Activated CD8-positive, alpha-beta memory T cell treated with anti-CD3 and anti-CD28 coated beads for 1 hour (primary cell): ENCODE measurements at places on chromosomes 6 and 20.

- no peak for DNase-seq
Observed at GRCh38 chr6:25005010-25005409, 69.2 kb upstream of the RIPOR2 start.

GRCh38 chr6:87825821-87826221, 123.8 kb upstream of the AKIRIN2 start:
- no peak for DNase-seq

- DNase-seq: no peak
Observed at GRCh38 chr20:59648466-59649070, 44.2 kb downstream of the PHACTR3 start.

- DNase-seq: no peak
Observed at GRCh38 chr6:111658462-111659154, 52.9 kb upstream of the TRAF3IP2 start.

- no peak for DNase-seq
Observed at GRCh38 chr20:53664121-53664520, 70.5 kb upstream of the ZNF217 start.

DNA sequence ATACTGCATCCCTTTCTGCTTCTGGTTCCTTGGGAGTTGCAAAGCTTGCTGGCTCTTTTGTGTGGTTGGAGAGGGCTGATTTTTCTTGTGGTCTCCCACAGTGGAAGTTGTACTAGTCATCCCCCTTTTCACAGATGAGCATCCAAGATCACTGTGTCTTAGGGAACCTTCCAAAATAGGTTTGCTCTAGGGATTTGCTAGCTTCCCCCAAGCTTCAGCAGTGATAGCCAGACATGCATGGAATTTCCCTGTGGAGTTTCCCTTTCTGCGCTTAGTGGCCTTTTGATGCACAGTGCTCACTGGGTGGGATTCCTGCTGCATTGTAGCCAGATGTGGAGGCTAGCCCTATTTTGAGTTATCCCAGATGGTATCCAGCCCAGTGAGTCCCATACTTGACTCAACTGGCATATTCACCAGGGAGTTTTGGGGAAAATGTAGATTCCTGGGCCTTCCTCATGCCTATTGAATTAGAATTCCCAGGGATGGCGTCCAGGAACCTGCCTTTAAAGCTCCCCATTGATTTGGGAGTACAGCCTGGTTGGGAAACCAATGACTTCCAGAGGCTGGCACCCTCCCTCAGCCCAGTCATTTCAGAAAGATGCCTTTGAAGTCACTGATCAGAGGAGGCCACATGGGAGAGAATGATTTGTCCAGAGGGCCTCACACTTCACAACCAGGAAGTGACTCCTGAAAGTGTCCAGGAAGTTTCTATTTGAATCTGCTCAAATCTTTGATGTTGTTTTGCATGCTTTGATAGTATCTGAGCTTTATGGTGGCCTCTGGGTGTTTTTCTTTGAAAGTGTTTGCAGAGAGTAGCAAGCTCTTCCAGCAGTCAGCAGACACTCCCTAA, 25.9 kb downstream of the PPARD start:
- no peak for DNase-seq

DNA sequence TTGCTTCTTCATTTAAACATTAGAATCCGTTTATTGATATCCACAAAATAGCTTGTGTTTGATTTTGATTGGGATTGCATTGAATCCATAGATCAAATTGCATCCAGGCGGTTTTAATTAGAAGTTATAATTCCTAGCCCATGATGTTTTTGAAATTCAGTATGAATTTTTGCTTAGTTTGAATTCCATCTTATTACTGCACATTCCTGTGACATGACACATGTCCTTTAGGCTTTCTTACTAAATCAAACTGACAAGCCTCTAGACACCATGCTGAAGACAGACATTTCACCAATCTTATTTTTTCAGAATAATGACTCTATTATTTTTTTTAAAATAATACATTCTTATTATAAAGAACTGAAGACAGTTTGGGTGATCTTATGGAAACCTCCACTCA, 21.4 kb upstream of the PI16 start:
- DNase-seq: no peak

- no peak for DNase-seq
Observed at GRCh38 chr6:31970604-31971271, 1.2 kb downstream of the DXO start.

DNA sequence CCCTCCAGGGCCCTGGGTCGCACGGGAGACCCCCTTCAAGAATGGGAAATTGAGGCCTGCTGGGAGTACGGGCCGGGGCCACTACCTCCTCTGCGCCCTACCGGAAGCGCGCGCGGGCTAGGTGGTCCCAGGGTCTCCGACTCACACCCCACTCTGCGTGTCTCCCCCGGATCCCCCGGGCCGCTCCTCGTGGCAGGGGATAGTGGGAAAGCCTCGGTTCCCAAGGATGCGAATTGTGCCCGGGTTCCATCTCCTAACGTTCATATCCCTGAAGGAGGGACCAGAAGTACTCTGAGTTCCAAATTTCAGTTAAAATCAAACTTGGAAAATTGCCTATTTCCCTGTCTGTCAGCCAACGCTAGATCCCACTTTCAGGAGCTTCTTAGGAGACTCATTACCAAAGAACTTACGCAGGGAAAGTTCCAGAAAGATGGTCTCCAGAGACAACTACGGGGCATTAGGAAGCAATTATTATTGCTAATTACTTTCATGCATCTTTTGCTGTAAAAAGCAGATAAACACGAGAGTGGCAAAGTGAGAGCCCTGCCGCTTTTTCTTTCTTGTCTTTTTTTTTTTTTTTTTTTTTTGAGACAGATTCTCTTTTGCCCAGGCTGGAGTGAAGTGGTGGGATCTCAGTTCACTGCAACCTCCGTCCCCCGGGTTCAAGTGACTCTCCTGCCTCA, 858 bp downstream of the FAM83D start:
- no peak for DNase-seq

GRCh38 chr6:40899684-40900155, 139.3 kb downstream of the UNC5CL start:
- no peak for DNase-seq

DNA sequence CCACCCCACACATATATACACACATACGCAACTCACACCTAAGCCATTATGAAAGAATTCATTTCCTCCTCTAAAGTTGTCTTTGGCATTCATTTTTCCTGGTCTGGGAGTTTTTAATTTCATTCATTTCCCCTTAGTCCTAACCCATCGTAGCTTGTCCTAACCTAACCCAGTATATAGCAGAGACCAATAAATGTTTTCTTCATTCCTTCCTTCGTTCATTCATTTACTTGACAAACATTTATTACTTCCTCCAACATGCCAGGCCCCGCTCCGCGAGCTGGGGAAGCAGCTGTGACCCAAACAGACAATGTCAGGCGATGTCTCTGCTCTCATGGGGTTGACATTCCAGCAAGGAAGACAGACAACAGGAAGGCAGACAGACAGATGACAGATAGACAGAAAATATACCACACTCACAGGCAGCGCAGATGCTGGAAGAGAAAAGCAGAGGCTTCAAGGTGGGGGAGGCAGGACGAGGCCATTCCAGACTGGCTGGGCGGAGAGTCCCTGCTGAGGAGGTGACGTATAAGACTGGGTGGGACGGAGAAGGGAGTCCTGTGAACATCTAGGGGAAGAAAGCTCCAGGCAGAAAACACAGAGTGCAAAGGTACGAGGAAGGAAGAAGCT, 33.7 kb upstream of the SIRPA start:
- no peak for DNase-seq

DNA sequence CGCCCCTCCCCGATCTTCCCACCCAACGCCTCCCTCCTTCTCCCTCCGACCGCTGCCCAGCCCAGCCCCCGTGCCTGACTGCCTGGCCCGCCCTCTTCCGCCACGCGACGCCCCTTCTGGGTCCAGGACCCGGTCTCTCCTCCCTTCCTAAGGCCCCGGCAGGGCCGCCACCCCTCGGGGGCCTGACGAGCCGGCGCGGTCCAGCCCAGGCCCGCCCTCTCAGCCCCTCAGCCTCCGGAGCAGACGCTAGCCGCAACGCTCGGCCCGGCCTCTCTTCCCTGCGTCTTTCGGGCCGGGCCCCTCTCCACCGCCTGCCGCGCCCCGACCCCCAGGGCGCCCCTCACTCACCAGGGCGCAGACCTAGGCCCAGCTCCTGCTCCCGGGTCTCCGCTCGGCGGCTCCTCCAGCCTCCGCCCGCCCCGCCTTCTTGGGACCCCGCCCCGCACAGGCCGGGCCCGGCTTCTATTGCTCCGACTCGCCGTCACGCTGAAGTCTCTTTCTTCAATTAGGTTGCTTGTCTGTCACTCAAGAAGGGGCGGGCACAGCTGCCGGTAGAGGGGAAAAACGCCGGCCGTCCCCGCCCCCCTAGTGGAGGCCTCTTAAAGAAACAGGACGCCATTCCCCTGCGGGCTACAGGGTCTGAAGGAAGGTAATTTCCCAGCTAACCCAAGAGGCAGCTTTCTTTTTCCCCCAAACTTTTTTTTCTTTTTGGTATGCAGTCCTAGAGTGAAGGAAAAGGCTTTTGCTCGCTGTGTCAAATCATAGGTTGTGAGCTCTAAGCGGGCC, at the start of gene ELMO2:
TSS of gene ELMO2 (minus strand) at position 416 of the 786 bp plus-strand sequence. CDS start 12,133 bp downstream, outside the sequence.
- peak; percentile 92 for DNase-seq

GRCh38 chr6:33903579-33903978, 99.8 kb upstream of the MLN start:
- DNase-seq: no peak

DNA sequence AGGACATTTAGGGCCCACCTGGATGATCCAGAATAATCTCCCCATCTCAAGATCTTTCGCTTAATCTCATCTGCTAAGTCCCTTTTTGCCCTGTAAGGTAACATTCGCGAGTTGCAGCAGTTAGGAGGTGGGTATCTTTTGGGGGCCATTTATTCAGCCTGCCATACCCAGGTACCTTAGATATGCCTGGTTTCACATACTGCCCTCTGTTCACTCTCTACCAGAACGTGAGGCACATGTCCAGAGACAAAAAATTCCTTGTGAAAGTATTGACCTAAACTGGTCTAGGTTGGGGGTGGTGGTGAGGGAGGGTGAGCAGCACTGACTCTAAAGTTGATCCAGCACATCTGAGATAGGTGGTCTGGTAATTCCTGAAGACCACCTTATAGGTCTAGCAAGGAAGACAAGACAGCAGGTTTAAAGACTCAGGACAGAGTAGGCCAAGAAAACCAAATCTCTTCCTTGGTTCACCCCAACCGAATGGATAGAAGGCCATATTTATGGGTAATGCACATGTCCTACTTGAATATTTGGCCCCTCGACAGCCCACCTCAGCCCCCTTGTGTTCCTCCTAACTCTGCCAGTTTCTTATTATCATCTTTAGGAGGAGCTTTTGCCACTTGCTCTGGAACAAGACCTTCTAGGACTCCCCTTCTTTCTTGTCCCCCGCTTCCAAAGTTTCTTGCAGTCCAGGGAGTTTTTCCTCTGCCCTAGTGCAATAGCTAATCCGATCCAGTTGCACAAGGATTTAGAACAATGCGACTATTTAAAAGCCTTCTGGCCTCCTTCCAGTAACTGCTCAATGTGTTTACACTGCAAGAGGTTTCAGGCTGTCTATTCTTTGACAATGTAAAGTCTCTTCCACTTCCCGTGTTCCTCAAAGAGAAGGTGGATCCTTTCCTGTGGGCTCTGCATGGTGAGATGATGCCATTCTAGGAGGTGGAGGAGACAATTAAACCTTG, 213.0 kb upstream of the LAMP5 start:
- no peak for DNase-seq

- no peak for DNase-seq
Observed at GRCh38 chr6:93318121-93318520, 101.2 kb downstream of the EPHA7 start.

- DNase-seq: no peak
Observed at GRCh38 chr20:37808233-37809070, 94.5 kb upstream of the VSTM2L start.

GRCh38 chr6:157493576-157493975, 112.6 kb downstream of the ZDHHC14 start:
- no peak for DNase-seq

- no peak for DNase-seq
Observed at GRCh38 chr20:57224641-57225138, 41.8 kb downstream of the BMP7 start.

- no peak for DNase-seq
Observed at GRCh38 chr6:7811441-7811840, 85.5 kb downstream of the BMP6 start.
